ENCODE measurements at places on chromosomes 6 and 20.

- no peak for DNase-seq
These were observed 31.2 kb downstream of the ADRM1 start for GRCh38 chr20:62333820-62334595.

- no peak for DNase-seq
These were observed 113.6 kb downstream of the TSHZ2 start for GRCh38 chr20:53085720-53086119.

GRCh38 chr6:41626917-41627316 lies 11.4 kb upstream of the MDFI start:
- DNase-seq, result no peak

DNA sequence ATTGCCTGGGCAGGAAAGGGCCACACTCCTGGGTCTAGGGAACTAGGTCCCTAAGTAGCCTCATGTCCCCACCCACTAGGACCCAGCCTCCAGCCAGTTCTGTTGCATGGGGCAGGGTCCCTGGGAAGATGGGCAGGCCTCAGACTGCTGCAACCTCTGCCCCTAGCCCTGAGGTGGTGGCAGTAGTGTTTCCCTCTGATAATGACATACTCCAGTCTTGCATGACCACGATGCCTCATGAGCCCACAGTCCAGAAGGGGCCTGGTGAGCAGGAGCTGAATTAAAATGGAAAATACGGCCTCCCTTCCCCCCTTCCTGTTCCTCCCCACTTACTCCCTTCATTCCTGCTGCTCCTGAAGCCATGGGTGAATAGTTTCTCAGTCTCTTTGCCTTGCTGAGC lies 36.0 kb upstream of the SCRT2 start:
- no peak for DNase-seq

- DNase-seq, result no peak
These were observed 200.8 kb downstream of the KCNQ5 start for GRCh38 chr6:72822691-72823090.

- no peak for DNase-seq
These were observed 615.3 kb upstream of the BTBD3 start for GRCh38 chr20:11302436-11302835.

- no peak for DNase-seq
These were observed 11.8 kb downstream of the FAM83D start for GRCh38 chr20:38937978-38938473.
